KG1 (cell line): ENCODE measurements at places on chromosomes 5 and 9.

- DNase-seq: no peak
Observed at GRCh38 chr9:1917396-1917935, 97.7 kb upstream of the SMARCA2 start.

DNA sequence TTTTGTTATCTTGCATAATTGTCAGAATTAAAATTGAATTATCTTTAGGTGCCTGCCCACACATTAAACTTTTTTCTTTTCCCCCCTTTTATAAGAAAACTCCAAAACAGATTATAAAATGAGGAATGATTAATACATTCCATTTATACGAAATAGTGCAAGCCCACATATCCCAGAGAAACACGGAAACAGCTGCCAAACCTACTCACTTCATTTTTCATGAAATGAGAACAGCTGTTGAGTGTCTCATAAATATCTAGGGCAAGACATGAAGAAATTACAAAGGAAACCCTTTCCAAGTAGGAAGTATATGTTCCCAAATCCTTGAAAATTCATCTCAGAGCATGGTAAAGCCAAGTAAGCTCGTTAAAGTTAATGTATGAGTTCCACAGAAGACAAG lies 459.4 kb upstream of the NMUR2 start:
- no peak for DNase-seq

DNA sequence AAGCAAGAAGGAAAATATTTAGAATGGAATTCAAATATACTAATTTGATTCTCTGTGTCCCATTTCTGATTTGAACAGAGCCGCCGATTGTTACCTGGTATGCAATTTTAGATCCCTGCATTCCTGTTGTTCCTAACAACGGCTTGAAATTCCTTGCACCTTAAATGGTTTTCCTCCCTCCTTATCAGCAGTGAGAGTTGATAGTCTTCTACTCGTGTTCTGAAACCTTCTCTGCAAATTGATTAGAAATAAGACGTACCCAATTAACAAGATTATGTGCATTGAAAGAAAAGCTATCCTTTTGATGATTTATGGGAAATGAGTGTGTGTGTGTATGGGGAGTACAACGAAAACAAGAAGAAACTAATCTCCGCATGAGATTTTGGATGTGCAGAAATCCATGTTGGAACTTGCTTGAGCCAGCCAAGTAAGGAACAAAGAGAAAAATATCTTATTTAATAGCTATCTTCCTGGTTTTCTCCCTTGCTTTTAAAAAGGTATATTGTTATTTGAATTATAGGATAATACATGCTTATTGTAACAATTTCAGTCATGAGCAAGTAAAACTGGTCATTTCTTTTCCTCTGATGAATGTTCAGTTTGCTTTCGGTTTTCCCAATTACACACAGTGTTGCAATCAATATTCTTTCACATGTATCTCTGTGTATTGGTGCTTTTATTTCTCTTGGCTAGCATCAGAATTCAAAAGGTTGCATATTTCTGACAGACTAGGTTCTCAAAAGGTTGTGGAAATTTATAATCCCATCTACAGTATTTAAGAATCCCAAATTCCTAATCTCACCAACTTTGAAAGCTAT lies 211.1 kb upstream of the ACTBL2 start:
- no peak for DNase-seq

GRCh38 chr5:66337626-66338226 lies 193.6 kb downstream of the SREK1 start:
- DNase-seq: no peak

DNA sequence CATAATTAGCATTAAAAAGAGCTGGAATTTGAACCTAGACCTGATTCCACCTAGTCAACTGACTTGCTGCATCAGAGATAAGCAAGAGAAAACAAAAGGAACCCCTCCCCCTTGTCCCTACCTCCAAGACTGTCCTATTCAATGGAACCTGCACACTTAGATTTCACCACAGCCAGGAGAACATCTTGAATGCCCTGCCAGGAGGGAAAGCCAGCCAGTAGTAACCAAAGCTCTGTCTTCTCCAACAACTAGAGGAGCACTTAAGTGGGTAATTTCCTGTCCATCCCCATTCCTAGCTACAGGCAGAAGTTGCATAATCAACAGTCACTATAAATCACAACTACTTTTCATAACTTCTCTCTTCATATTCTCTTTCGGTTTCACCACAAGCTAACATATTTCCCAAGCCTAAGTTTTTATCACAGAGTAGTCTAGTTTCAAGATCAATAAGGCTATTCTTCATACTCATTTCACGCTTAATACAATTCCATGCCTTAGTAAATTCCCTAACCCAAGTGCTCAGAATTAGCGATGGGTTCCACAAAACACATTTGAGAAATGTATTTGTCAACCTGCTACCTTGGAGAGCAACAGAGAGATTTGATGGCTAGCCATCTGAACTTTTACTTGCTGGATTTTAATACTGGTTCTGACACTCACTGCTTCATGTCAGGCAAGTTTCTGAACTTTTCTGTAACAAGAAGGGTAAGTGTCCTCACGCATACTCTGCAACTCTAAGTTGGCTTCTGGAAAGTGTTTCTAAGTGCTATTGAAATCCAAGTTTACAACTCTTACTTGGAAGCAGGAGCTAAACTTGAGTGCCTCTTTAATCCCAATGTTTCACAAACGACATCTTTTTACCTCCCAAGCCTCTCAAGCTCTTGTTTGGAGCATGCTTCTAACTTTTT lies 2.0 kb downstream of the DENND1A start:
- no peak for DNase-seq

- DNase-seq: no peak
Observed at GRCh38 chr9:125932012-125932411, 184.8 kb downstream of the PBX3 start.

DNA sequence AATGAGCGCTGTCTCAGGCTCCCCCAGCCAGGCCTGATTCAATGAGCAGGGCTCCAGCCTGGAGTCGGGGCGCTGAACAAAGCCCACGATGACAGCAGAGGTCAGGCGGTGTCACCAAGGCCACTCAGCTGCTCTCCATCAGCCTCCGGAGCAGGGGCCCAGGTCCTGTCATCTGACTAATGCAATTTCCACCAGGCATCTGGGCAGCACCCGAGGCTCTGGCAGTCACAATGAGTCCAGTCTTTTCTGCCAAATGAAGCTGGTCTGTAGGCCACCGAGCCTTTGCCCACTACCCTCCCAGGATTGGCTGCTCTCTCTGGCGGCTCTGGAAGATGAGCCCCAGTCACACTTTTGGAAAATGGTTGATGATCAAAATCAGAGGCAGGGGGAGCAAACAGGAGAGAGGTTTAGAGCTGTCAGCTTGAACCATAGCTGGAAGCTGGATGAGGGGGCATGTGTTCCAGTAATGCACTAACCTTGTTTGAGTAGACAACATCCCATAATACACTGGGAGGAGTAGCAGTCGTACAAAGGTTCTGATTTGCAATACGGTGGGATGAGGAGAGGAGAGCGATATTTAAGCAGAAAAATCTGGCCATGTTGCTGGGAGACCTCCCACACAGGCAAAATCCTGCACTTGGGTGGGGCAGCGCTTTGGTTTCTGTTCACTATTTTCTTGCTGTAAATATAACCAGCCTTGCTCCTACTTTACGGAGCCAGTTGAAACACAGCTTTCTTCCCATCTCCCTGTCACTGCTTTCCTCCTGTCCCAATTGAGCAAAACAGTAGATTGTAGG lies 306.4 kb upstream of the PANK3 start:
- DNase-seq: no peak

DNA sequence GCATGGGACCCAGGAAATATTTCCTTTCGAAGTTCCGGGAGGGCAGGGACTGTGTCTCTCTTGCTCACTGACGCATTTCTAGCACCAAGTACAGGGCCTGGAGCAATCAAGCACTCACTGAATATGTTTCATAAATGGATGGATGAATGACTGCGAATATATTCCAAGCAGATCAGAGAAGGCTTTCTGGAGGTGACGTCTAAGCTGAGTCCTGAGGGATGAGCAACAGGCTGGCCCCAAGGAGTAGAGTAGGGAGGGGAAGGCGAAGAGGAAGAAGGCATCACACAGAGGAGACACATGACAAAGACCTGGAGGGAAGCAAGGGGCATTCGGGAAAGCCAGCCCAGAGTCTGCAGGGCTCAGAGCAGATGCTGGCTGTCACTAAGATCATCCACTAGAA lies 13.9 kb downstream of the ANXA6 start:
- no peak for DNase-seq

GRCh38 chr5:9188131-9188530 lies 357.7 kb downstream of the SEMA5A start:
- DNase-seq: no peak

- no peak for DNase-seq
Observed at GRCh38 chr9:133643978-133644760, 8.0 kb downstream of the DBH start.
